ENCODE measurements at places on chromosomes 12 and 14. TPM values are rescaled to one million over a fixed set of nuclear protein-coding genes. Genes with fewer than 3 reads are reported as not detected.

Gene OR4K2
- total RNA-seq = not detected

Gene HOXC10
- not detected for total RNA-seq

Gene FOXG1
- total RNA-seq = 0.12 TPM

Gene SLCO1C1
- total RNA-seq = 1.6 TPM

Gene LRRK2
- total RNA-seq = 0.24 TPM

Gene UBE3B
- 20.8 TPM for total RNA-seq

Gene PRPH
- total RNA-seq = 0.24 TPM

Gene GALNT4
- 3.0 TPM for total RNA-seq

Gene KCTD10
- 45.2 TPM for total RNA-seq

Gene RTL1
- not detected for total RNA-seq

Gene KRT6A
- total RNA-seq = not detected

Gene RNASE3
- total RNA-seq = not detected
